Adrenal gland (tissue), 19 donors: ENCODE measurements at places on chromosomes 2 and 18. TPM values are rescaled to one million over a fixed set of nuclear protein-coding genes. Genes with fewer than 3 reads are reported as not detected.

DNA sequence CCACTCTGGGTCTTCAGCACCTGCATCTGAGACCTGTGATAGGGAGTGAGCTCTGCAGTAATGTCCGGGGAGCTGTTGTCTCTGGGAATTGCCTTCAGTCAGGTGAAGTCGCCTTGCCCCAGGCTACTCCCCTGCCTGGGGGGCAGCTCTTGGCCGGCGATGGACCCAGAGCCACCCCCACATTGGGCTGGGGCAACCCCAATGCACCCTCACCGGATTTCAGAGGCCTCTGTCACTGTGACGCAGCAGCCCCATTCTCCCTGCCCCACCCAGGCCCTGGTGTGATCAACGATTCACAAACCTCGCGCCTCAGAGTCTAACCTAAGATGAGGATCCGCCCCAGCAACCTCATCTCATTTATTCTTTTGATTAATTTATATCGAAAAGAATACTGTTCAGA is 303.6 kb downstream of the NDUFA10 start:
- DNase-seq = peak; percentile 13

- DNase-seq = no peak
Observed at GRCh38 chr2:122737429-122738077, 982.1 kb downstream of the TSN start.

DNA sequence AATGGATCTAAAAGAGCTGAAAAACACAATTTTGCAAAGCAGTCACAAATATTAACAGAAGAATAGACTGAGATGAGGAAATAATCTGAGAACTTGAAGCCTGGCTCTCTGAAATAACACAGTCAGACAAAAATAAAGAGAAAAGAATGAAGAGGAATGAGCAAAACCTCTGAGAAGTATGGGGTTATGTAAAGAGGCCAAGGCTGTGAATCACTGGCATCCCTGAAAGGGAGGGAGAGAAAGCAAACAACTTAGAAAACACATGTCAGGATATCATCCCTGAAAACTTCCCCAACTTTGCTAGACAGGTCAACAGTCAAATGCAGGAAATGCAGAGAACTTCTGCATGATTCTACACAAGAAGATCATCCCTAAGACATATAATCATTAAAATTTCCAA is 73.5 kb upstream of the LHCGR start:
- DNase-seq = no peak

GRCh38 chr2:106960683-106961161 is 74.8 kb upstream of the ST6GAL2 start:
- DNase-seq = no peak

DNA sequence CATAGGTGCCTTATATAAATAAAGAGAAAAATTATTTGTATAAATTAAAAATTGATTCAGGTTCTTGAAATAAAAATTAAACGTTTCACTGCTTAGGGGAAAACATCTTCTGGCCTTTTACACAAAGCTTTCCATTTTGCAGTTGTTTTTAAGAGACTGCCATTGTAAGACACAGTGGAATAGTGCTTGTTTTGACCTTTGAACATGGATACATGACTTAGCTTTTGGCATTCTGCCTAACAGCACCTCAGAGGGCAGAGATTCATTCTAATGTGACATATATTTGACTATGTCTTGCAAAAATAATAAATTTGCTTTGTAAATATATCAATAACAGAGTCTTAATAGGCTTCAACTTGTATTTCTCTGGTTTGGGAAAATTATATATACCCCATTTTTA is 142.1 kb downstream of the SLC4A10 start:
- no peak for DNase-seq

GRCh38 chr18:24570716-24571115 is 110.3 kb downstream of the HRH4 start:
- no peak for DNase-seq

- DNase-seq = peak; percentile 40
Observed at GRCh38 chr2:112579241-112579640, 5.2 kb upstream of the CHCHD5 start.

GRCh38 chr2:8152392-8153257 is 529.2 kb upstream of the ID2 start:
- DNase-seq = no peak

DNA sequence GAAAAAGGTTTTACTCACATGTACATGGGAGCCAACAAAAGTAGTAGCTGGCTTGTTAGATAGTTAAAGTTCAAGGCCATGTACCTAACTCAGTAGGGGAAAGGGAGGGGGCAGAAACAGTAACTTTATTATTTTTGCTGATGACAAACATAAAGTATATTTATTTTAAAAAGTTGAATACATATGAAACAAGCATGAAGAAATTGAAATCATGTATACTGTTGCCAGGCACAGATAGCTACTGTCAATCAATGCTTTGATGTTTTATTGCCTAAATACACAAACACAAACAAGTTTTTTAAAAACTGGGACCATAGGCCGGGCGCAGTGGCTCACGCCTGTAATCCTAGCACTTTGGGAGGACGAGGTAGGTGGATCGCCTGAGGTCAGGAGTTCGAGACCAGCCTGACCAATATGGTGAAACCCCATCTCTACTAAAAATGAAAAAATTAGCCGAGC is 7.6 kb upstream of the PSD4 start:
- peak; percentile 5 for DNase-seq

Gene SLC30A3
- 1.5 TPM for polyA plus RNA-seq

Gene SLC35F6
- polyA plus RNA-seq = 20.0 TPM

Gene ANKRD30BL
- polyA plus RNA-seq = 0.13 TPM
